DMS79 treated with DMSO at 0.1 percent for 48 hours (cell line): ENCODE measurements at places on chromosomes 2 and 18.
A peak's percentile ranks its signal among the peaks of the same experiment; 100 is the strongest.

GRCh38 chr2:190940454-190940853, 59.8 kb downstream of the GLS start:
- DNase-seq: no peak

DNA sequence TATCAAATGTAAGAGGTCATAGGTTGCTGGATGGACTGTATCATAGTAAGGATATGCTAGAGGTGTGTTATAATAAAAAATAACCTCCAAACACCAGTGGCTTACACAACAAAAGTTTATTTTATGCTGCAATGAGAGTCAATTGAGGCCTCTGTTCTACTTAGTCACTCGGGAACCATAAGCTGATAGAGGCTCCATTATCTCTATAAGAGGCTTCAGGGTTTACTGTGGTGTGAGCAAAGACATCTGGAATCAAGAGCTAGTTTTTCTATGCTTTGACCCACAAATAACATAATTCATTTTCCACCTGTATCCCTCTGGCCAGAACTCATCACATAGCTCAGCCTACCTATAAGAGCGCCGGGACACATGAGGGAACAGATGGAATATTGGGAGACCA, 47.5 kb upstream of the NEMP2 start:
- DNase-seq: no peak

DNA sequence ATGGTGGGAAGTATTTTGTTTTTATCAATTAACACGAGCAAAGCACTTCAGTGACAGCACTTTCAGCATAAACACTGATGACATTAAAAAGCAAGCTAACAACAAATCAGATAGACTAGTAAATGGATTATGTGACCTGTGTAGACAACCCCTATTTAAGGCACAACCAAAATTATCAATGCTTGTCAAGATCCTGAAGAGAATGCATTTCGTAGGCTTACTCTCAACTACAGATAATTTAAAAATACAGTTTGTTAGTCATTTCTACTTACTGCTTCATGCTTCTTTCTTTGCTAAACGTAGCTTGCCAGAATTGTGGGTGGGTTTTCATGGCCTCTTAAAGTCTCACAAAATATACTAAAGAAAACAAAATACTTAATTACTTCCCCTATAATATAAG, 3.4 kb downstream of the CSRNP3 start:
- no peak for DNase-seq

- DNase-seq: no peak
These were observed 42.5 kb downstream of the SDC1 start for GRCh38 chr2:20182241-20182931.

GRCh38 chr2:141767691-141768090, 363.1 kb downstream of the LRP1B start:
- DNase-seq: no peak

- DNase-seq: no peak
These were observed 21.5 kb downstream of the NABP1 start for GRCh38 chr2:191699341-191699945.

DNA sequence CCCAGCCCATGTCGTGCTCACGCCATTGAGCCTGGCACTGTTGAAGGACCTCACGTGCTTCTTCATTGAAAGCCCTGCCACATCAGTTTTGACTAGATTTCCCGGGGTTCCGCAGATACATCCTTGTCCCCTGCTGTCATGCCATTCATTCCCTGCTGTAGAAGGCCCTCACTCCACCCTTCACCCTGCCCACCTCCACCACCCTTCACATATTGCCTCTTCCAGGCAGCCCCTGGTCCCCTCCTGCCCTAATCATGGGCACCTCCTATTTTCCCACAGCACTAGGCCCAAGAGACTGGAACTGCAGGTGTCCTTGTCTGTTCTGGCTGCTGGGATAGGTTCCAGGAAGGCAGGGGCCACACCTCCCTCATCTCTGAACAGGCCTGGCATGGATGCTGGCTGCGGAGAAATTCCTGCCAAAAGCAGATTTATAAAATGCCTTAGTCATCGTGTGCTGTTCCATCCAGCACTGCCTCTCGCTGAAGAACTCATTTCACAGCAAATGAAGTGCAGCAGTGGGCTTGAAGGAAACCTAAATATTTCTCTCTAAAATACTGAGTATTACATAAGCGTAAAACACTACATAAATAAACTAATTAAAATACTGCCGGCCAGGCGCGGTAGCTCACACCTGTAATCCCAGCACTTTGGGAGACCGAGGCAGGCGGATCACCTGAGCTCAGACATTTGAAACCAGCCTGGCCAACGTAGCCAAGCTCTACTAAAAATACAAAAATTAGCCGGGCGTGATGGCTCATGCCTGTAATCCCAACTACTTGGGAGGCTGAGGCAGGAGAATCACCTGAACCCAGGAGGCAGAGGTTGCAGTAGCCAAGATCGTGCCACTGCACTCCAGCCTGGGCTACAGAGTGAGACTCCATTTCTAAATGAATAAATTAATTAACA, 38.4 kb downstream of the EIF4E2 start:
- DNase-seq: no peak

DNA sequence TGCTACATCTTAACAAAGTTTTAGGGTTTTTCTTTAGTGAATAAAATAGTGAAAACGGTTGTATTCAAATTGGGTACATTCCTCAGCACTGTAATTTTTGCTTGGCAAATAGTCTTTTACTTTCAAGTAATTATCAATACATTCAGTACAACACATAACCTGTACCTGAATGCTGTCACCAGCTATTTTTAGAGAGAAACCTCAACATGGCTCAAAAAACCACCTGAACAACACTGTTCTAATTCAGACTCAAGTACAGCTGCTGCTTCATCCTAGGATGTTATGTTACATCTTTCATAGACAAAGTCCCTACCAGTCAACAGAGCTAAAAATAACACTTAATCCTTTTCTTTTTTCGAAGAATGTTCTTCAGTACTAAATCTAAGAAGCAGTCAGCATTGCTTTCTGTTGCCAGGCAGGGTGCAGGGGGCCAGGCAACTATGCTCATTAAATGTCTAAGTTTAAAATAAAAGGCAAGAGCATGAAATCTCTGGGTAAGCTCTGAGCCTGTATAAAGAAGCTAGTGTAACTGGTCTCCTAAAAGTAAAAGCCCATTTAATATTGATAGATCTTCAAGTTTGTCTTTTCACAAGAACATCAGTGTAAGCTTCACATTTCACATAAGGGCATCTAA, 20.5 kb downstream of the PDIA6 start:
- DNase-seq: no peak

DNA sequence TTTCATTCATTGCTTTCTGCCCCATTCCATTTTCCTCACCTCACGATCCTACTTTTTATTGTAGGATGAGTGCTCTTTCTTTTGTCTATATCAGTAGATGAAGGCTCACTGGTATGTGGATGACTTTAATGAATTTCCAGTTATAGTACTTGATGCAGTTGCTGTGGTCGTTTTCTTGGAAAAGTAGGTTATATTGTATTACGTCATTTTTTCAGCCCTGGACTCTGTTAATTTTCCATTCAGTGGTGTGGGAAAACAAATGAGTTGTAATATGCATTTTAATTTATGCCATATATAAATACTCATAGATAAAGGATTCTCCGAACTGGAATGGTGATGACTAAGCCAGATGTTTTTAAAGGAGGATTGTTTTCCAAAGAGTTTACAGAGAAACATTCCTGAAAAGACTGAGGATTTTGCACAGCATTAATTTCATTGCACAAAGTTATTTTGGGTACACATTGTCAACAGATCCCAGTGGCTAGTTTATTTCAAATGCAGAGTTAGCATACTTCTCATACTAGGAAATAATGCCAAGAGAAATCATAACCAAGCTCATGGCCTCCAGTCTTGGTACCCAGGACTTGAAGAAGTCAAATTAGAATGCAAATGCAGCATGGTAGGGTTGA, 189.7 kb downstream of the PAX3 start:
- no peak for DNase-seq

DNA sequence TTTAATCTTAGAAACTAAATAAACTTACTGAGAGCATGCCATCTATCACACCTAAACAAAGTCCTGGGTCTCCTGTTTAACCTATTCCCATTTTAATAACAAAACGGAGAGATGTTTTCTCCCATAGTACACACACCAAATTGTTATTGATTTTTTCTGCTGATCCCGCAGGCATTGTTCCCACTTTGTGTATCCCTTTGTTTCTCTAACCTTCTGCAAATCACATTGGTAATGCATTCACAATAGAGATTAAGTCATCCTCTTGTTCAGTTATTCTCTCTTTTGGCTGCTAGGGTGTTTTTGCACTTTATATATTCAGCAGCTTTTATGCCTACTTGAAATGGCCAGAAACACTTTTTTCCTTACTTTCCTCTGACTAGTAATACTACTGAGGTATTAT, 1071.9 kb upstream of the CDH2 start:
- DNase-seq: no peak

DNA sequence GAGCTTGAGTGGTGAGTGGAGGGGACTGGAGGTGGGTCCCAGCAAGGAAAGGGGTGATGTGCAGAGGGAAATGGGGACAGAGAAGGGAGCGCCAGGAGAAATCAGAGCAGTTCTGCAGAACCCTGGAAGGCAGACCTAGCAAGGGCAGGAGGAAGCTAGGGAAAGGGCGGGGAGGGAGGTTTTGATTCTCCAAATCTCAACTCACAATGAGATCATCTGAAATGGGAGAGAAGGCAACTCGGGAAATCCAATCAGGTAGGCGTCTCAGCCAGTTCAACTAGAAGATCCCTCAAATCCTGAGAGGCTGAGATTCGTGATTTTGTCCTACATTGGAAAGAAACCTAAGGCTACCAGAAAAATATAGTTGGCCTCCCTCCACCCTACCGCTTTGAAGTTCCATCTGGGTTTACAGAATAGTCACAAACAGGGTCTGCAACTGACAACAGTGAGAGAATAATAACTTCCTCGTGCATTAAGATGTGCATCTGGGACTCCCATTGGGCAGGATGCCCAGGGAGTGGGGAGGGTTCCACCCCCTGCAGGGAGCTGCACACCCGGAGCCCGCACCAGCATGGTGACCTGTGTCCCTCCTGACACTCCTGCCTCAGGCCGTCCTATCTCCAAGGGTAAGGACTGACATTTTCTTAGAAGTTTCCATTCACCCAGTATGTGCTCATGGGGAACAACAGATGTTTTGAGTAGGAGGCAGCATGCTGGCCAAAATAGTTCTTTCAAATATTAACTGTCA, 113.3 kb upstream of the ODC1 start:
- no peak for DNase-seq

- DNase-seq: no peak
These were observed 92.5 kb downstream of the FHOD3 start for GRCh38 chr18:36389811-36390581.

DNA sequence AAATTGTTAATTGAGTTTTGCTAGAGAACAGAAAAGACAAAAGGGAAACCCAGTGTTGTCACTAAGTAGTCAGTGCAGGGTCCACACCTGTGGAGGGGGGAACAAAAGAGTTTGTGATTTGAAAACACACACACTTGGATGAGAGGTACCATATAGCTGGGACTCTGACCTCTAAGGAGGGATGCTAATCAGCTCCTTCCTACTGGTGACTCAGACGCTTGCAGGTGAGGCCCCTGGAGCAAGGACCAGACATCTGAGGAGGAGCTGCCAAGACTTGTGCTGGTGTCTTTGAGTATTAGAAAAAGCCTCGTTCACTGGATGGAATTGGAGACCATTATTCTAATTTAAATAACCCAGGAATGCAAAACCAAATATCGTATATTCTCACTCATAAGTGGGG, 146.4 kb upstream of the MAP2 start:
- DNase-seq: no peak

DNA sequence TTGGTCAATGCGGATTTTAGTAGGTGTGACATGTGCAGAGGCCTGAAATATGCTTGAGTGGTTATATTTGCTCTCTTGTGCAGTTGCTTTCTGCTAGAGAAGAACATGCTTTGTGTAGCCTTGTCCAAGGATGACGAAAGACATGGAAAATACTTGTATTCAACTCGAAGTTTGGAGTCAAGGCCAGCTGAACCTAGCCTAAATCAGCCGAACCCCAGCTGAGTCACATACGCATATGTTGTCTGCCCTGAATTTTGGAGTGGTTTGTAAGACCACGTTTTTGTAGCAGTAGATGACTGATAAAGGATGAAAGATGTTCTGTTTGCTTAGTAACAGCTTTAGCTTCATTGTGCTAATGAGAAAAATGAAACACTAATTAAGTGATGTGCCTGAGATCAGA, 22.5 kb upstream of the SPAG16 start:
- DNase-seq: no peak

- peak; percentile 94 for DNase-seq
These were observed 21.0 kb downstream of the INPP4A start for GRCh38 chr2:98465456-98466226.

- DNase-seq: peak; percentile 74
These were observed 1.8 kb downstream of the LAPTM4A start for GRCh38 chr2:20049637-20050036.

- no peak for DNase-seq
These were observed 185.7 kb downstream of the FAM210A start for GRCh38 chr18:13540477-13541182.

- DNase-seq: no peak
These were observed 28.4 kb downstream of the FAM168B start for GRCh38 chr2:131064589-131065512.

GRCh38 chr2:61811821-61812220, 42.0 kb downstream of the FAM161A start:
- no peak for DNase-seq

- DNase-seq: no peak
These were observed 42.9 kb downstream of the TMEM37 start for GRCh38 chr2:119474371-119475224.

- DNase-seq: peak; percentile 71
These were observed 48.8 kb downstream of the C2orf42 start for GRCh38 chr2:70141902-70142589.

GRCh38 chr18:65347446-65347845, 403.4 kb upstream of the CDH7 start:
- DNase-seq: no peak

GRCh38 chr2:31893094-31893493, 117.7 kb downstream of the MEMO1 start:
- no peak for DNase-seq

GRCh38 chr2:217168496-217168895, 308.6 kb upstream of the TNP1 start:
- DNase-seq: peak; percentile 48

DNA sequence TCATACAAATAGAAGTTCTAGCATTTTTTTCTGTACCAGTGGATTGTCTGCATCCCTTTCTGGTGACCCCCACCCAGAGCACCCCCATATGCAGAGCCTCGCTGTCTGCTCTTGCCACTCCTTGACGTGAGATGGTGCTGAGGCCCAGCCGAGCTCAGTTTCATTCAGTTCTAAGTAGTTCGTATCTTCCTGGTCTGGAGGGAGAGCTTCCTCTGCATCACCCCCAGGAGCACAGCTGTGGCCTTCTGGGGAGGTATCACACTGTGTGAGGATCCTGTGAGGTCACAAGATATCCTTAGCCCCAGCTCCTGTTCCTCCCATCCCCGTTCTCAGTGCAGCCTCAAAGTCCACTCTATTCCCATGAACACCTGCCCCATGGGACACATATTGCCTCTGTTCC, 132.7 kb downstream of the PTGR3 start:
- no peak for DNase-seq
